ENCODE measurements at places on chromosomes 6 and 20. TPM values are rescaled to one million over a fixed set of nuclear protein-coding genes. Genes with fewer than 3 reads are reported as not detected.

- DNase-seq = no peak
- no peak overlapping the region for H3K27ac ChIP-seq
- peaks cover 99% of the 10 kb centered on the region for H3K27me3 ChIP-seq
- no peaks in the 10 kb centered on the region for H3K4me1 ChIP-seq
- H3K4me3 ChIP-seq = no peak overlapping the region
- no peaks in the 10 kb centered on the region for H3K36me3 ChIP-seq
Observed at GRCh38 chr20:61832181-61832580, 233.5 kb downstream of the TAF4 start.

DNA sequence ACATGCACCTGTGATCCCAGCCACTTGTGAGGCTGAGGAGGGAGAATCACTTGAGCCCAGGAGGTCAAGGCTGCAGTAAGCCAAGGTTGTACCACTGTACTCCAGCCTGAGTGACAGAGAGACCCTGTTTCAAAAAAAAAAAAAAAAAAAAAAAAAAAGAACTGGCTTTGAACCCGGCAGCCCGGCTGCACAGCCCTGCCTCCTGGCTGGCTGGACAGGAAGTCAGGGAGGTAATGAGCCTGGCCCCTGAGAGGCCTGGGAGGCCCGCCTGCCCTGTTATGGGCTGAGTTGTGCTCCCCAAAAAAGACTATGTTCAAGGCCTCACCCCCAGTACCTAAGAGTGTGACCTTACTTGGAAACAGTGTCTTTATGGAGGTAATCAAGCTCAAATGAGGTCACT, 65.6 kb downstream of the ABHD12 start:
- H3K4me3 ChIP-seq = no peak overlapping the region
- no peak overlapping the region for H3K27ac ChIP-seq

DNA sequence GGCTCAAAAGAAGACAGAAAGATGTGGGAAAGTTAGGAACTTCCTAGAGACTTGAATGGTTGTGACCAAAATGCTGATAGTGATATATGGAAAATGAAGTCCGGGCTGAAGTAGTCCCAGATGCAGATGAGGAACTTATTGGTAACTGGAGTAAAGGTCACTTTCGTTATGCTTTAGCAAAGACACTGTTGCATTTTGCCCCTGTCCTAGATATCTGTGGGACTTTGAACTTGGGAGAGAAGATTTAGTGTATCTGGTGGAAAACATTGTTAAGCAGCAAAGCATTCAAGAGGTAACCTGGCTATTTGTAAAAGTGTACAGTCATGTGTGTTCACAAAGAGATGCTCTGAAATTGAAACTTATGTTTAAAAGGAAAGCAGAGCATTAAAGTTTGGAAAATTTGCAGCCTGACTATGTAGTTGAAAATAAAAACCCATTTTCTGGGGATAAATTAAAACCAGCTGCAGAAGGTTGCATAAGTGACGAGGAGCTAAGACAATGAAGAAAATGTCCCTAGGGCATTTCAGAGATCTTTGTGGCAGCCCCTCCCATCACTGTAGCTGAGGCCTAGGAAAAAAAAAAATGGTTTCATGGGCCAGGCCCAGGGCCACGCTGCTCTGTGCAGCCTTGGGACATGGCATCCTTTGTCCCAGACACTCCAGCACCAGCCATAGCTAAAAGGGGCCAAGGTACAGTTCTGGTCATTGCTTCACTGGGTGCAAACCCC, 1692.2 kb downstream of the HACE1 start:
- no peaks in the 10 kb centered on the region for H3K4me1 ChIP-seq
- DNase-seq = no peak
- H3K4me3 ChIP-seq = no peak overlapping the region
- no peak overlapping the region for H3K27ac ChIP-seq
- no peaks in the 10 kb centered on the region for H3K27me3 ChIP-seq

DNA sequence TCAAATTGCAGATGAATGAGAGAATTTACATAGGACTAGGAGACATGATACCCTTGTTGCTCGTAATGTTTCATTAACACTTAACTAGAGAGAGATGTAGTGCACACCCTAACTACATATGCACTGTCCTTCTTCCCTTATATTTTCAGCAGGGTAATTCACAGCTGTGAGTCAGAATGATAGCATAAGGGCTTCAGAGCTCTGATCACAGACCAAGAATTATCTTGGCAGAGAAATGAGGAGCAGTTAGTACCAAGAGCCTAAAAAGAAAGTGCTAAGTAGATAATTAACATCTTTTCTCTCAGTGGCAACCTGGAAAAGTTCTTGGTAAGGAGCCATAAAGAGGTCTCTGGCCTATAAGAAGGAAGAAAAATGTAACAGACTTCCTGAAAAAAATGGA, 35.8 kb downstream of the GRIK2 start:
- no peak for DNase-seq
- H3K27ac ChIP-seq = no peak overlapping the region
- no peaks in the 10 kb centered on the region for H3K4me1 ChIP-seq
- H3K4me3 ChIP-seq = no peak overlapping the region

The TPX2 gene
- 128 TPM for total RNA-seq

- H3K36me3 ChIP-seq = no peaks in the 10 kb centered on the region
- peaks cover 12% of the 10 kb centered on the region for H3K4me1 ChIP-seq
- no peaks in the 10 kb centered on the region for H3K27me3 ChIP-seq
Observed at GRCh38 chr6:108795122-108795521, 53.1 kb upstream of the ARMC2 start.

GRCh38 chr20:48841196-48841874, 13.5 kb upstream of the PREX1 start:
- DNase-seq = peak; percentile 22
- H3K4me3 ChIP-seq = no peak overlapping the region
- H3K27ac ChIP-seq = peak overlapping the region; percentile 30

- H3K4me1 ChIP-seq = no peaks in the 10 kb centered on the region
- peaks cover 59% of the 10 kb centered on the region for H3K27me3 ChIP-seq
- DNase-seq = no peak
- H3K27ac ChIP-seq = no peak overlapping the region
- H3K36me3 ChIP-seq = no peaks in the 10 kb centered on the region
- no peak overlapping the region for H3K4me3 ChIP-seq
Observed at GRCh38 chr6:161564952-161565351, 291.1 kb upstream of the AGPAT4 start.

The TFAP2C gene
- 36.3 TPM for total RNA-seq

The UNC5CL gene
- total RNA-seq = 0.58 TPM

GRCh38 chr6:163721922-163722692, 307.6 kb downstream of the QKI start:
- no peak overlapping the region for H3K27ac ChIP-seq
- no peak overlapping the region for H3K4me3 ChIP-seq
- peaks cover 31% of the 10 kb centered on the region for H3K27me3 ChIP-seq
- no peaks in the 10 kb centered on the region for H3K4me1 ChIP-seq
- no peak for DNase-seq

DNA sequence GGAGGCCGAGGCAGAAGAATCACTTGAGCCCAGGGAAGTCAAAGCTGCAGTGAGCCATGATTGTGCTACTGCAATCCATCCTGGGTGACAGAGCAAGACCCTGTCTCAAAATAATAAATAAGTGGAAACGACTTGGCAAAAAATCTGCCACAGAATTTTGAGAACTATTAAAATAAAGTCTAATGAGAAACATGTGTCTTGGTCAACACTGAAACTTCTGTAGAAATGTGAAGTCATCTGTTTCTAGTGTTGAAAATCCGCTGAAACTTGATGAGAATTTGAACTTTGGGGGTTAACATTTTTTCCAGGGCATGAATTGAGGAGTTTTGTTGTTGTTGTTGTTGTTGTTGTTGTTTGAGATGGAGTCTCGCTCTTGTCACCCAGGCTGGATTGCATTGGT, 29.0 kb upstream of the BCLAF1 start:
- H3K27ac ChIP-seq = no peak overlapping the region
- H3K4me1 ChIP-seq = no peaks in the 10 kb centered on the region
- H3K36me3 ChIP-seq = no peaks in the 10 kb centered on the region
- no peaks in the 10 kb centered on the region for H3K27me3 ChIP-seq

DNA sequence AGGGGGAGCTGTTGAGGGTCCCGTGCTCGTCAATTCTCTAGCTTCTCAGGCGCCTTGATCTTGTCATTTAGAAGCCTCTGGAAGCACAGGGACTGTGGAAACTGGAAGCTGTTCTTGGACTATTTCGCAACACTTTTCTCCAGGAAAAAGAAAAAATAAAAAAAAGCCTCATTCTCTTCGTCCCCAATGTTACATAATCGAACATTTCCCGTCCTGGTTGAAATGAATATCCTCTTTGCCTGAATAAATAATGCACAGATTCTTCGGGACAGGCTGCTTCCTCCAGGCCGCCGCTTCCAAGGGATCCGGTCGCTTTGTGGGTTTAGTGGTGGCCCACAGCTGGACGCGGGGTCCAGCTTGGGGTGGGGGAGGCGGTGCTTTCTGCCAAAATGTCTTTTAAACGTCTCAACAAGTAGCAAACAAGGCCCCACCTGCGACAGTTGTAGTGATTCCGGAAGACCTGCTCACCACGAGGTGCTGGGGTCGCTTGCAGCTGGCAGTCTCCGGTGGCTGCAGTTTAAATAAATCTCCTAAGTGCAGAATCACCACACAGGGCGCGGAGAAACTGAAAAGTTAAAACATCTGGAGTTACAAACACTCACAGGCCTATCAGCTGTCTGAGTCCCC, 125.9 kb upstream of the ESR1 start:
- no peak overlapping the region for H3K4me3 ChIP-seq
- no peak for DNase-seq
- no peaks in the 10 kb centered on the region for H3K36me3 ChIP-seq

The SIM1 gene
- total RNA-seq = not detected

DNA sequence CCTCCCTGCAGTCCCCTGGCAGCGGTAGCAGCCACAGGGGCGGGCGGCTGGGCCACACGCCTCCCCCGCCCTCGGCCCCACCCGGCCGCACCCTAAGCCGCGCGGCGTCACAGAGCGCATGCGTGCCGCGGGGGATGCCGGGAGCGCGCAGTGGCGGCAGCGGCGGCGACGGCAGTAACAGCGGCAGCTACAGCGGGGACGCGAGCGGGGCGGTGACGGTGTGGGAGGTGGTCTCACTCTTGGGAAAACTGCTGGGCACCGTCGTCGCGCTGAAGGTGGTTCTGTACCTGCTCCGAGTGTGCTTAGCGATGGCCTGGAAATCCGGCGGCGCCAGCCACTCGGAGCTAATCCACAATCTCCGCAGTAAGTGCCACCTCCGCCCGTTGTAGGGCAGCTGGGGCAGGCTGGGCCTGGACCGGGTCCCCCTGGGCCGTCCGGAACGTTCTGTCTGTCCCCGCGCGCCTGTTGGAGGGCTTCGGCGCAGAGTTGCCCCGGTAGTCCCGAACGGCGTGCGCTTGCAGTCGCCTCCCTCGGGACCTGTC, at the start of gene PCMT1:
PCMT1 (plus strand) TSS at position 148 of the 542 bp plus-strand sequence; CDS start at position 309, 161 bp downstream.
- H3K36me3 ChIP-seq = no peaks in the 10 kb centered on the region
- H3K4me1 ChIP-seq = peaks cover 11% of the 10 kb centered on the region
- peak within 1 kb of the TSS; percentile 67 for H3K27ac ChIP-seq

GRCh38 chr6:30895343-30895742, 11.0 kb downstream of the DDR1 start:
- DNase-seq = no peak
- no peaks in the 10 kb centered on the region for H3K27me3 ChIP-seq
- no peaks in the 10 kb centered on the region for H3K4me1 ChIP-seq
- H3K27ac ChIP-seq = no peak overlapping the region
- H3K36me3 ChIP-seq = peaks cover 55% of the 10 kb centered on the region

The SLC44A4 gene
- total RNA-seq = 4.9 TPM

Data from PC-3 (cell line).